Ureter (tissue), 1 donor: ENCODE measurements at places on chromosomes 3 and 15. TPM values are rescaled to one million over a fixed set of nuclear protein-coding genes. Genes with fewer than 3 reads are reported as not detected.
A peak's percentile ranks its signal among the peaks of the same experiment; 100 is the strongest.

PIGB gene
- 23.0 TPM for total RNA-seq

TP53BP1 gene
- total RNA-seq, result 73.0 TPM

RAD51 gene
- total RNA-seq, result 0.68 TPM

TMEM42 gene
- 13.1 TPM for total RNA-seq

GOLGA6L4 gene
- 9.1 TPM for total RNA-seq

DNA sequence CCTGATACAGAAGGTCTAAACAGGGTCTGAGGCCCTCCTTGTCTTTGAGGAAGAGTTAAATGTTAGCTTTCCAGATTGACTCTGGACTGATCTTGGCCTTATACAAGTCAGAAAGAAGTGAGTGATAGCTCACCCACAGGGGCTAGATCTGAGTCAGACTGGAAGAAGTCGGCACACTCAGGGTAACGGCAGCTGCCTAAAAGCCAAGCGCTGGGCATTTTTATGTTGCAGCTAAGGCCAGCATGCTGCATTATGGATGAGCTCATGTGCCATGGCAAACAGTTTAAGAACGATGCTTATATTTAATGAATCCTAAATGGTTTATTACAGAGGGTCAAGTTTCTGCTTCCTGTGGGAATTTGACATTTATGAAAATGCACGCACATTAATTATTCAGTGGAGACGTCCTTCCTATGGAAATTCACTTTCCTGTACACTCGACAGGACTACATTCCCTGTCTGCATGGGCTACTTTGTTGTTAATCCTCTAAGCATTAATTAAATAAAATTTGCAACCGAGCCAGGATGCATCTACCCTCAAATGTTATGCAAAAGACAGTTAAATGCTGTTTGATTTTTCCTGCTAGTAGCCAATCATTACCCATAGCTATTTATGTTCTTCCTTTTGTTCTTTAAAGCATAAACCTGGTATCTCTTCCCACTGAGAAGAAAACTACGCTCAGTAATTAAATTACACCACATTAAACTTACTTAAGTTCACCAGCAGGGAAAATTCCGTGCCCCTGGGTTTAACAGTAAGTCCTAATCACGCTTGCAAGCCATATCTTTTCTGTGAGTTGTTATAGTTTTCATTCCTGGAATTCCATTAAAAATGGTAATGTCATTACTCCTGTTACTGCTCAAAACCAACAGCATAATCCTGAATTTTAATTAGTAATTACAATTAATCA is 762.7 kb upstream of the CFAP20DC start:
- no peak for DNase-seq

GRCh38 chr3:50133283-50133615 is 21.9 kb upstream of the SEMA3F start:
- no peak for DNase-seq

DNA sequence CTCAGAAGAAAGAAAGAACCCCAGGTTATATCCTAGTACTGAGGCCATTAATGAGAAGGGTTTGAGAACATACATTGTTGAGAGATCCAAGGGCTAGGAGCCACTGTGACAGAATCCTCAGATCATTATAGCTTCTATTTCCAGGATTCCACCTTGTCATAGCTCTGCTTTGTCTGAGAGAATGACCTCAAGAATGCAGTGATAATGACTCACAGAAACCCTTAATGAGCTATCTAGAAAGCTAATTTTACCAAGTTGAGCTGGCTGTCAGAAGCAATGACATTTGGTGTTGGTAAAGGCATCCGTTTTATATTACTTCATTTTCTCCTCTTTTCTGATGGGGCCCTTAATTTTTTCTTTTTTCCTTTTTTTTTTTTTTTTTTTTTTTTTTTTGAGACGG is 10.9 kb downstream of the TRIP4 start:
- DNase-seq, result no peak

DNA sequence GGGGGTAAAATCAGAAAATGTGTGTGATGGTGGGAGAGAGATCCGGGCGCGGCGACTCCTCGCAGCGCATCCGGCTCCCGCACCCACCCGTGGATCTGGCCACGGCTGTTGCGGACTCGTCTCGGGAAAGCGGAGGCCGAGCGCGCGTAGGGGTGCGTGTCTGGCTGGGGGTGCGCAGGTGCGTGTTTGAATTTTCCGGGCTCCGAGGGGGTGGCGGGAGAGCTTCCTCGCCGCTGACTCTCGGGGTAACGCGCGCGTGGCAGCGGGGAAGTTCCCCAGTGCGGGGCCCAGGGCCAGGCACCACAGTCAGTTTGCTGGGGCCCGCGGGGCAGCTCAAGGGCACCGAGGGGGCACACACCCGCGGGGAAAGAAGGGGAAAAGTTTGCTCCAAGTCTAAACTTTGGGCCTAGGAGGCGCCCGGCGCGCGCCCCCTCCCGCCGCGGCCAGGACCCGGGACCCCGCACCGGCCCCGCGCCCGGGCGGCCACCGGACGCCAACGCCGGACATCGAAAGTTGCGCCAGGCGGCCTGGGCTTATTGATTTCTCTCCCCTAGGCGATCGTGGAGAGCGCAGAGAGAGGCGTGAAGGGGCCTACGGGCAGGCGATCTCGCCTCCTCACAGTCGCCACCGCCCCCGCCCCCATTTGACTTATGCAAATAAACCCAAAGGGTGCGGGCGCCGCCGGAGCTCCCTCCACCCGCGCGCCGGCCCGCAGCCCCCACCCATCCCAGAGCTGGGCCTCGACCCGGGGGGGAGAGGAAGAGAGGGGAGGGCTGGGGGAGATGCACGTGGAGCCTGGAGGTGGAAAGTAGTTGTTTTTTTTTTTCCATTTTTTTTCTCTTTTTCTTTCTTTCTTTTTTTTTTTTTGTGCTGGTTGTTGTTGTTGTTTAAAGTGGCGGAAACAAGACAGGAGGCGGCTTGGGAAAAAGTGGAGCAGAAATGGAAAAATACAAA is 639 bp downstream of the FOXP1 start:
- DNase-seq, result peak; percentile 76

DNA sequence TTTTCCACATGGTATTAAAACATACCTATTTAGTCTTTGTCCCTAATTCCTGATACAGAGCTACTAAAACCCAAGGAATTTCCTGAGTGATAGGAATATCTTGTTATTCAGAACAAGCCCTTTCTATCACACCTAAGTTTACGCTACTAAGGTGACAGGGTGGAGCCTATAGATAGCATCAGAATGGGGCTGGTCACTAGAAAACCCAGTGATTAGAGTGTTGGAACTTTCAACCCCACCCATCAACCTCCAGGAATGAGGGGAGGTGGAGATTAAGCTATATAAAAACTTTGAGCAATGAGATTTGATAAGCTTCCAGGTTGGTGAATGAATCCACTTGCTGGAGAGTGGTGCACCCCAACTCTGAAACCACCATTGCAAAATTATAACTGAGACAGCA is 62.1 kb upstream of the RNU6-1 start:
- no peak for DNase-seq

DNA sequence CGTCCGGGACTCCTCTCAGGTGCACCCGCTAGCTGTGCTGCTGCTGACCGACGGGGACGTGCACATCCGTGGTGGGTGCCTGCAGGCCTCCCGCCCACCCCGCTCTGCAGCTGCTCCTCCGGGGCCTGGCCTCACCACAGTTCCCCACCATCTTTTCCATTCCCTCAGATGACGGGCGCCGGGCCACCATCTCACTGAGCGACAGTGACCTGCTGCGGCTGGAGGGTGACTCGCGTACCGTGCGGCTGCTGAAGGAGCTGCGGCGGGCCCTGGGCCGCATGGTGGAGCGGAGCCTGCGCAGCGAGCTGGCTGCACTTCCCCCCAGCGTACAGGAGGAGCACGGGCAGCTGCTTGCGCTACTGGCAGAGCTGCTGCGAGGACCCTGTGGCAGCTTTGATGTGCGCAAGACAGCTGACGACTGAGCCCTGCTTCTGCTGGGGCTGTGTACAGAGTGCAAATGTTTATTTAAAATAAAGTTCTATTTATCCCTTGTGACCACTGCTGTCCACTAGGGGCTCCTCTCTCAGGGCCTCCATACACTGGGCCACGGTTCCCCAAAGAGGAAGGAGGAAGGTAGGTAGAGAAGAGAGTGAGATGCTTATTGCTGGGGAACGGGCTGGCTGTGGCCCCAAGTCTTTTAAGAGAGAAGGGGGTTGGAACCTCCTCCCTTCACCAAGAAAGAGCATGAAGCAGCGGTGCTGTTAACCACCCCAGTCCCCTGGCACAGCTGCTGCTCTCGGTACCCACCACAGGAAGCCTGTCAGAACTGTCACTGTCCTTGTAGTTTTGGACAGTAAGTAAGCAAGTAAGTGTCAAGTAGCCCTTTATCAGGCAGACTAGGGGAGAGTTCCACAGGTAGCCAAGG is 47.0 kb downstream of the DHX30 start:
- no peak for DNase-seq

DNA sequence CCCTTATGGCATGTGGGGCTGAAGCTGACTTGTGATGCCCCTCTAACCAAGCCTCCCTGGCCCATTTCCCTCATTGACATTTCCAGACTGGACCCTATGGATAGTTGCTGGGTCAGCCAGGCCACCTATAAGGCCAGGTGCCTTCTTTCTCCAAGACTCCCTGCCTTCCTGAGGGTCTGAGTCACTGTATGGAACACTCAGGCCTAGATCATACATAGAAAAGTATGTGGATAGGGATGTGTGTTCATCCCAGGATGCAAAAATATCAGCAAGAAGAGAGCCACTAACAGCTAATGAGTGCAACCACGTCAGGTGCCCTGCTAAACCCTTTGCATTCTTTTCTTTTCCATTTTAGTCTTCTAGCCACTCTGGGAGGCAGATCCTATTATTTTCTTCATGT is 168.4 kb upstream of the WNT5A start:
- no peak for DNase-seq

DNA sequence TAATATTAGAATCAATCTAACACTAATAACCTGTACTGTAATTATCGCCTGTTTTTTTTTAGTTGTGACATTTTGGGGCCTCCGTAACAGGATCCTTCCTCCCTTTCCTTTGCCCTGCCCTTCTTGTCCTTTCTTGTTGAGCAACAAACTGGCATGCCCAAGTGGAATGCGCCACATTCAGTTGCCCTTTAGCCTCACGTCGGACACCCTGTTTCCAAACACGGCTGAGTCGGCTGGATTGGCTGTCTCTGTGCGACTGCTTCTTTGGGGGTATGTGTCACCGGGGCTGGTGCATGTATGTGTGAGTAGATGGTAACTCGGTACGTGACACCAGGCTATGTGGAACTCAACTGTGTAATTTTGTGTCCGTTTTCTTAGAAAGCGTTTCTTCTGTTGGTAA is 24.1 kb downstream of the TRAK1 start:
- no peak for DNase-seq

DNA sequence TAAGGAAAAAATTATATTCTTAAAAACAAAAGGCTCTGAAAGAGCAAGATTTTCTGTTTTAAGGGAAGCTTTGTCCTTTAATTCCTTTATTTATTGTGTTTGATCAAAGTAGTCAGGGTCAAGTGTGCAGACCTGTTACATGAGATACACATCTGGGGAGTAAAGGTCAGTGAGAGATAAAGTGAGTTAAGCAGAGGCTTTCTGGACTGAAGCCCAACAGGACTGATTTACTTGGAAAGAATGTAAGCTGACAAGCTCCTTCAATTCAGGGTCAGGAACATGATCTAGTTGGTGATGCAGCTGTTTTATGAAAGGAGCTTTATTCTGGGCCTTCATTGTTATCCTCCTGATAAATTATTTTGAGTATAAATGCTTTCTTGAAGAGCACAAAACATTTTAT is 20.7 kb upstream of the OTOL1 start:
- DNase-seq, result no peak

- DNase-seq, result no peak
These were observed 35.2 kb upstream of the CDAN1 start for GRCh38 chr15:42772144-42772543.

GRCh38 chr3:86973440-86973839 is 17.5 kb downstream of the VGLL3 start:
- DNase-seq, result no peak

DNA sequence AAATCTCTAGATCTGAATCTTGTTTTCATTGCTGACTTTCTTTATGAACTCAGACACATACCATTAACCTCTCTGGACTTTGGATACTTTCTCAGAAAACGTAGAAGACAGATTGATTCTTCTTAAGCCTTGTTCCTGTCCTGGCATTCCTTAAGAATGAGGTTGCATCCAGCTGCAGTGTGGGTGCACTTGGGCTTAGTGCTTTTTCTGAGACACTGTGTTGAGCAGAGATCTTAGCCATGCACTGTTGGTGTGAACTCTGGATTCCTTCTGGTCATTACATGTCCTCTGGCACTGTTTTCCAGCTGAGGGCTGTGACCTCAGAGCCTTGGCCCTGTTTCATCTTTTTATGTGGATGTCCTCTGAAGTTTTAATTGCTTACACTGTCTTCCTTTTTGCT is 428.3 kb downstream of the CNTN4 start:
- DNase-seq, result no peak

DNA sequence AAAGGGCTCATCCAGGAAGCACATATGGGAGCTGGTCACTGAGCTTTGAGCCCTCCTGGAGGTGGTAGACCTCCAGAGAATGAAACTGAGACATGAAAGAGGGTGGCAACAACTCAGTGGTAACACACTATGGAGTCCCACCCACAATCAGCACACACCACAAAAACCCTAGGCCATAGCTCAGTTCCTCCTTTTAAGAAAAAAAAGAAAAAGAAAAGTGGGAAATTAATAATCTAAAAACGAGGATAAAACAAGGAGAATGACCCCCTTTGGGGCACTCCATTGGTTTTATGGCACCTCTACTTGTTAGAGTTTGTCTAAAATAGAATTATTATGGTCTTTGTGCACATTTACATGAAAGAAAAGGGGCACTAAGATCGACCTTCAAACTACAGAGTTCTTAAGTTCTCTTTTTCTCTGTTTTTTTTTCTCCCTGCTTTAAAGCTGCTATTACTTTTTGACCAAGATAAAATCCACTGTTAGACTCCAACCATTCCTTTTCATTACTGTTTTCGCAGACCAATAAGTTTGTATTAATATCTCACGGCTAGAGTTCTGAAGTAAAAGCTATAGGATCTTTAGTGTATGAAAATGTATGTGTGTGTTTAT is 40.2 kb upstream of the ZBTB20 start:
- no peak for DNase-seq

DNA sequence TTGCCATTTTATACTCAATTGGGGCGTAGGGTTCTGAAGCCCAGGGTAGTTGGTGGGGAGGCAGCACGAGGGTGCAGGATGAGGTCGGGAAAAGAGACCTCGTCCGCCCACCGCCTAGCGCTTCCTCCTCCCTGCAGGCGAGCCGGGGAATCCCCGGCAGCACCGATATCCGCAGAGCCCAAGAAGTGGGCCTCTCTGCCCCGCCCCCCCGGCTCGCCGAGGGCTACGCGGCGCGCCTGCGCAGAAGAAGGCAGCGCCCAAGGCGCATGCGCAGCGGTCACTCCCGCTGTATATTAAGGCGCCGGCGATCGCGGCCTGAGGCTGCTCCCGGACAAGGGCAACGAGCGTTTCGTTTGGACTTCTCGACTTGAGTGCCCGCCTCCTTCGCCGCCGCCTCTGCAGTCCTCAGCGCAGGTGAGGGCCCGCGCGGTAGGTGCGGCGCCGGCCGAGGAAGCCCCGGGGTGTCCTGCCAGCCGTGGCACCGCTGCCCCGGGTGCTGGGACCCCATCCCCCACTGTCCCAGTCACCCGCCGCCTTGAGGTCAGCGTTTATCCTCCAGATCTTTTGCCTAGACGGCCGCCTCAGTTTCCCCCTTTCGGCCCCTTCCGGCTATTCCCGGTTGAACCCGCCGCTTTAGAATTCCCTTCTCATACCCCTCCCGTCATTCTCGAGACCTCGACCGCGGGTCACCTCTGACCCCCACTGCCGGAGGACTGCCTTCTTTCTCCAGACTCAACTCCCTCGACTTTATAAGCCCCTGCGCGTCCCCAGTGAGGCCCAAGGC is at the start of gene ALAS1:
Gene ALAS1, plus strand, starts transcription at position 319 of the 784 bp plus-strand sequence. CDS start 1,082 bp downstream, outside the sequence.
- peak; percentile 93 for DNase-seq
